ENCODE measurements at places on chromosomes 11 and 22.

GRCh38 chr11:99968336-99968735 is 718.8 kb upstream of the ARHGAP42 start:
- DNase-seq = no peak

GRCh38 chr11:2301631-2302305 is at the start of the genes C11orf21 and TSPAN32:
Gene C11orf21 (minus strand): TSS chr11:2301918. CDS start chr11:2301808, 110 bp downstream.
Gene TSPAN32 (plus strand): TSS chr11:2302013. CDS start chr11:2302150, 137 bp downstream.
- peak; percentile 36 for DNase-seq

GRCh38 chr11:70833554-70833953 is 418.8 kb downstream of the SHANK2 start:
- no peak for DNase-seq

DNA sequence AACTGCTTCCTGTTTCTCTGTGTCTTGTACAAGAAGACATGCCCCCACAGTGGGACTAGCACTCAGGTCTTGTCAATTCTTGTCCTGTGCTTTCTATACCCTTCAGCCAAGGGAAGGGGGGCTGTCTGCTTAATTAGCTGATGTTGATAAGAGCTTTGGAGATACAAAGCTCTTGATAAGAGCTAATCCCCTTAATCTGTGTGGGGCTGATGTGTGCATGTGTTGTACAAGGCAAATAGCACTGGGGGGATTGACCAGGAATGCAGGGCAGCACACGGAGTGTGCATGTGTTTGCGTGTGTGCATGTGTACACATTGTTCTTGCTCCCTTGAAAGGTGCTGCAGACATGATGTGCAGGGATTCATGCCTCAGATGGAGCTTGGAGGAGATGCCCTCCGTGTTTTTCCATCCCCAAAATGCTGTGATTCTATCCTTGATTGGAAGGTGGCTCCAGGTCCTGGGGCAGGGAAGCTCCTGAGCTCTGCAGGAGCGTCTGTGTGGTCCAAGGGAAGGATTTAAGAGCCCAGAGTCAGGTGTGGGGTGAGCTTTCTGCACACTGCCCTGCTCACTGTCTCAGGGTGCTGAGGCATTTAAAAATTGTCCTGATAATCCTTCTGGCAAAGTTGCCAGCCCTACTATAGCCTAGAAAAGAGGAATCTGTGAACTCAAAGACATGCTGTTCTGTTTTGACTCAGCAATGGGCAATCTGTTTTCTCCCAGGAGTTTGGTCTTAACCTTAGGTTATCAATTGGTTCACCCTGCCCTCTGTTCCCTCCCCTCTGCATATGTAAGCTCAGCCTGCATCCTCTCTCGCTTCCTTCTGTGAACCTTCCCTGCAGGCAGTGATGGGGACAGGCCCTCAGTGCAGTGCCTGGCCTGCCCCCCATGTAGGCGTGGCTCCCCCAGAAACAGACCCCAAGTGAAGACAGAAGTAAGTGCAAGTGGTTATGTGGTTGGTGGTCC is 102.0 kb downstream of the GRIK4 start:
- DNase-seq = no peak

DNA sequence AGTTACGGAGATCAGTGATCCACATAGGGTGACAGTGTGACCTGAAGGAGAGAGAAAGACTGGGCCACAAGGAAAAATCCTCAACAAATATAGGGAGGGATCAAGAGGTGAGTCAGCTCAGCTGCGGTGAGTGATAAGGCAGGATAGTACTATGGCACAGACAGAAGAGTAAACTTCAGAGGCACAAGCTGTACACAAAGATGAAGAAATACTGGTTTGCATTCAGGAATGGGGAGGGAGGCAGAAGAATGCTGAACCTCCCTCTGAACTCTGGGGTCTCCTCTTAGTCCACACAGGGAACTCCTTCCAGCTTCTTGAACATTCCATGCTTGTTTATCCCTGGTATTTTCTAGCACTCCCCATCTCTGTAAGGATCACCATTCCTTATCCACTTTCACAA is 162.7 kb downstream of the BARX2 start:
- no peak for DNase-seq

DNA sequence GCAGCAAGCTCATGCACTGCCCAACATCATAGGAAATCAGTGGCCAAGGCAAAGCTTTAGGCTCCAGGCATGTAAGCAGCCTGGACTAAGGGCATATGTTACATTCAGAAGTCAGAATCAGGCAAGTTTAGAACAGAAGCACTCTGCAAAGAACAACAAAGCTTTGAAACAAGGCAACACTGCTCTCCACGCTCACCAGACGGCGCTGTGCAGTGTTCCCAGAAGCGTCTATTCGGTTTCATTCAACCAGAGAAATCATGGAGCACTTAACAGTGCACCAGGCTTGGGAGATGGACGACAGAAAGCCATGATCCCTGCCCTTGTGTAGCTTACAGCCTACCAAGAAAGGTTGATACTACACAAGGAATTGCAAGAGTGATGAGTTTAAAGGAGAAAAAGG is 555.8 kb downstream of the BUD13 start:
- no peak for DNase-seq

DNA sequence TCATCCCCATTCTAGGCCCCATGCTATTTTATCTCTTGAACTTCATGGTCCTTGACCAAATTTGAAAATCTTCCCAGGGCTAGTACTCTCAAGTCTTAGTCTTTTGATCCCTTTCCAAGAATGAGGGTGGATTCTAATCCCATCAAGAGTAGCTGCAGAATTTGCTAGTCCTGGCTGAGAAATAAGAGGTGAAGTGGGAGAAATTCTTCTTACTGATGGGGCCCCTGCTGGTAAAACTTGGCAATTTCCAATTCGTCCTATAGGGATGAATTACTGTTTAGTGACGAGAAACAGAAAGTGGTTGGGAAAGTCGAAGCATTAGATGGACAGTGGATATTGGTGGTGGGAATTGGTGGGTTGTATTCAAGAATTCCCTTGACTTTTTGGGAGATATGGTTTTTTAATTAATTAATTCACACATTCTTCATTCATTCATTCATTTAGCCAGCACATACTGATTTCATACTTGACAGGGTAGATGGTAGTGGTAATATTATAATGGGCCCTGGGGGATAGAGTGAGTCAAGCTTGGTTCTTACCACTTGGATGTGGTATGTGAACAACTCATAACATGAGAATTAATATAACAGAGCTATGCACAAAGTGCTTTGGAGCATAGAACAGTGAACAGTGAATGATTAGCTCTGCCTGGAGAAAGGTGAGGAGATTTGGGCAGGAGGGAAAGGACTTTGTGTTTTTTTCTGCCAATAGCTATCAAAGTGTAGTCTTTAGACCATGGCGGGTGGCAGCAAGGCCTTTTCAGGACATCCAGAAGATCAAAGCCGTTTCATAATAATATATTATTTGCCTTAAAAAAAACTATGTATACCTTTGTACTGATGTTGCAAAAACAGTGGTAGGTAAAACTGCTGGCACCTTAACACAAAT is 103.8 kb downstream of the STIM1 start:
- DNase-seq = no peak

GRCh38 chr11:67615728-67616430 is 9.1 kb downstream of the NDUFV1 start:
- no peak for DNase-seq

GRCh38 chr22:42443240-42444076 is 11.3 kb upstream of the NFAM1 start:
- peak; percentile 27 for DNase-seq

DNA sequence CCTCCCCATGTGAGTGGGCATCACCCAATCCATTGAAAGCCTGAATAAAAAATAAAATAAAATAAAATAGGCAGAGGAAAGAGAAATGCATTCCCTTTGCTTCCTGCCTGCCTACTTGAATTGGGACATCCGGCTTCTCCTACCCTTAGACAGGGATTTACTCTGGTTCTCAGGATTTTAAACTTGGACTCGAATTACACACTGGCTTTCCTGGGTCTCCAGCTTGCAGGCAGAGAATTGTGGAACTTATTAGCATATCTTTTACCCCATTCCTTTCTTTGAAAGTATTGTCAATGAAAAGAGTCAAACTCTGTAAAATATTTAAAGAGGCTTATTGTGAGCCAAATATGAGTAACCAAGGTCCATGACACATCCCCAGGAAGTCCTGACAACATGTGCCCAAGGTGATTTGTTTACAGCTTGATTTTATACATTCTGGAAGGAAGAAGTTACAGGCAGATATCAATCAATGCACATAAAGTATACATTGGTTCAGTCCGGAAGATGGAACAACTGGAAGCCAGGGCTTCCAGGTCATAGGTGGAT is 78.4 kb upstream of the CCDC90B start:
- no peak for DNase-seq

DNA sequence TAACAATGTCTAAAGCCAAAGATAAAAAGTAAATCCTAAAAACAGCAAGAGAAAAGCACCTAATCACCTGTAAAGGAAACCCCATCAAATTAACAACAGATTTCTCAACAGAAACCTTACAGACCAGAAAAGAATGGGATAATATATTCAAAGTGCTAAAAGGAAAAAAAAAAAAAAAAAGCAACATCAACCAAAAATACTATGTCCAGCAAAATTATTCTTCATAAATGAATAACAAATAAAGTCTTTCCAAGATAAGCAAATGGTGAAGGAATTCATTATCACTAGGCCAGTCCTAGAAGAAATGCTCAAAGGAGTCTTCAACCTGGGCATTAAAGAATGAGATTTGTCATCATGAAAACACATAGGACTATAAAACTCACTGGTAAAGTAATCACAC is 192.0 kb upstream of the UBASH3B start:
- DNase-seq = no peak

GRCh38 chr11:75919525-75919924 is 104.5 kb downstream of the UVRAG start:
- peak; percentile 17 for DNase-seq

DNA sequence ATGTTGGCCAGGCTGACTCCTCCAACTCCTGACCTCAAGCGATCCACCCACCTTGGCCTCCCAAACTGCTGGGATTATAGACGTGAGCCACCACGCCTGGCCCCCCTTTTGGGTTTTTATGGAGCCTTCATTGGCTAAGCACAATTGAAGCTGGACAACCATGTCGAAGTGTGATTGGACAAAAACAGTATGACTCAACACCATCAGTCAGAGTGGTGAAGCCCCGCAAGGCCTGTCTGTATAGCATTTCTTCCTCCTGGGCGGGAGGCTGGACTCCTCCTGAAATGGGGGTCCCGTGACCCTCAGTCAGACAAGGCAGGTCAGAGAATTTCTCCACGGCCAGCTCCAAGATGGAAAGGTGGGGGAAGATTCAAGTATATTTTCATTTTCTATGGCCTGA is 3.1 kb upstream of the PARVB start:
- no peak for DNase-seq

DNA sequence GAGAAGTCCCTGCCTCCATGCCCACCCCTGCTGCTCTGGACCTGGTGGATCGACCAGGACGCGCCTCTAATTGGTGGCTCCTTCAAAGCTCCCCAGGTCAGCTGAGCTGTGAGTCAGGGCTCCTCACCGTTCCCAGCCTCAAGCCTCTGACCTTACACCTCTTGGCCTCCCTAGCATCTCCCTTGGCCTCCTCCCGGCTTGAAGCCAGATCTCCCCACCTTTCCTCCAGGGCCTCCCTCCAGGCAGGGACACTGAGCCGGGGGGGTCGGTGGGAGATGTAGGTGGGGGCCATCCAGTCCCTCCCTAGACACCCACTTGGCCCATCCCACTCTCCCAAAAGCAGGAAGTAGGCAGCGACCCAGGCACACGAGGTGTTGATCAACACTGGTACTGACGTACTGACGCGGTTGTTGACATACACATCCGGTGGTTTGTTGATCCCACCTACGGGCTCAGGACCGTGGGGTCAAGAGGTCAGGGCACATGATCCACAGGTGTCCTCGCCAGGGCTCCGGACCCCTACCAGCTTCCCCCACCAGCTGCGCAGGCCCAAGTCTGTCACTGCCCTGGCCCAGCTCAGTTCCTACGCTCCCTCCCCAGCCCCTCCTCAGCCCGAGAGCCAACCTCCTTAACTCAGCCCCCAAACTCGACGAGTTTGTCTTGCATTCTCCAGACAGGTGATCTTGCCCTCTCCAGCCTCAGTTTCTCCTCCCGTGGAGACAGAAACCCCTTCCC is 802 bp downstream of the ATG2A start:
- peak; percentile 62 for DNase-seq

- no peak for DNase-seq
Measured at GRCh38 chr11:10866893-10867331, 9.1 kb upstream of the ZBED5 start.

- DNase-seq = no peak
Measured at GRCh38 chr11:110654456-110654855, 57.8 kb downstream of the ARHGAP20 start.

GRCh38 chr11:38498721-38499120 is 1900.7 kb upstream of the RAG2 start:
- no peak for DNase-seq

DNA sequence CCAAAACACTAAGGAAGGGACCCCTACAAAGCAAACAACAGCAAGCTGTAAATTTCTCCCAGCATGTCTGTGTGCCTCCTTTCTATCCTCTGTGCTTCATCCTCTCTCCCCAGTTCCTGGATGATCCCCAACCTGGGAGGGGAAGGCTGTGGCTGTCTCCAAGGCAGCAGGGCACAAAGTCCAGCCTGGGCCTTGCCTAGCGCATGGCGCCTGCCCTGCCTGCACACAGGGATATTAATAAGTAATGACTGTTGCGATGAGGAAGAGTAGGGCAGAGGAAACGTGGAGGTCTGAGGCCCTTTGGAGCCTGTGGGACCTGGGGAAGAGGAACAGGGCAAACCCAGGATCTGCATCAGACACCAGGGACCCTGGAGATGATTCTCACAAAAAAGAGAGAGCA is 2.0 kb downstream of the USH1C start:
- no peak for DNase-seq

- no peak for DNase-seq
Measured at GRCh38 chr11:44893308-44893822, 57.3 kb downstream of the TP53I11 start.

GRCh38 chr22:48103126-48103875 is 1340.9 kb downstream of the TBC1D22A start:
- DNase-seq = no peak

DNA sequence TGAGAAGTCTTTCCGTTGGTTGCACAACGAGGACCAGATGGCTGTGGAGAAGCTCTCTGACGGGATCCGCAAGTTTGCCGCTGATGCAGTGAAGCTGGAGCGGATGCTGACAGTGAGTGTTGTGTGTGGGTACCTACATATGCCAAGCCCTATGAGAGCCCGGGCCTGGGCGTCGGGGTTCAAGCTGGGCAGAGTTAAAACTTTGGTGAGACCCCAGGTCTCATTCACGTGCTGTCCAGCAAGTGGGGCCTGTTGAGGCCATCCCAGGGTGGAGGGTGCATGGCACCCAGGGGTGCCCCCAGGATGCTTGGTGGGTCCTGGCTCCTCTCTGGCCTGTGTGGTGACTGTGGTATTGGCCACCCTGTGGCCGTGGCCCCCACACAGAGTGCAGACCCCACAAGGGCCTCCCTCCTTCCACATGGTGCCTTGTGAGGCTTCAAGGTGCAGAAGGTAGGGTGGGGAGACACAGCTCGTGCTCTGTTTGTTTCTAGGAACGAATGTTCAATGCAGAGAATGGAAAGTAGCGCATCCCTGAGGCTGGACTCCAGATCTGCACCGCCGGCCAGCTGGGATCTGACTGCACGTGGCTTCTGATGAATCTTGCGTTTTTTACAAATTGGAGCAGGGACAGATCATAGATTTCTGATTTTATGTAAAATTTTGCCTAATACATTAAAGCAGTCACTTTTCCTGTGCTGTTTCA is 12.8 kb downstream of the GATD1 start:
- no peak for DNase-seq

GRCh38 chr11:9132203-9132878 is 40.9 kb upstream of the SCUBE2 start:
- no peak for DNase-seq

All from germinal center (tissue), 1 donor.